ENCODE measurements at places on chromosomes 1 and 21.

DNA sequence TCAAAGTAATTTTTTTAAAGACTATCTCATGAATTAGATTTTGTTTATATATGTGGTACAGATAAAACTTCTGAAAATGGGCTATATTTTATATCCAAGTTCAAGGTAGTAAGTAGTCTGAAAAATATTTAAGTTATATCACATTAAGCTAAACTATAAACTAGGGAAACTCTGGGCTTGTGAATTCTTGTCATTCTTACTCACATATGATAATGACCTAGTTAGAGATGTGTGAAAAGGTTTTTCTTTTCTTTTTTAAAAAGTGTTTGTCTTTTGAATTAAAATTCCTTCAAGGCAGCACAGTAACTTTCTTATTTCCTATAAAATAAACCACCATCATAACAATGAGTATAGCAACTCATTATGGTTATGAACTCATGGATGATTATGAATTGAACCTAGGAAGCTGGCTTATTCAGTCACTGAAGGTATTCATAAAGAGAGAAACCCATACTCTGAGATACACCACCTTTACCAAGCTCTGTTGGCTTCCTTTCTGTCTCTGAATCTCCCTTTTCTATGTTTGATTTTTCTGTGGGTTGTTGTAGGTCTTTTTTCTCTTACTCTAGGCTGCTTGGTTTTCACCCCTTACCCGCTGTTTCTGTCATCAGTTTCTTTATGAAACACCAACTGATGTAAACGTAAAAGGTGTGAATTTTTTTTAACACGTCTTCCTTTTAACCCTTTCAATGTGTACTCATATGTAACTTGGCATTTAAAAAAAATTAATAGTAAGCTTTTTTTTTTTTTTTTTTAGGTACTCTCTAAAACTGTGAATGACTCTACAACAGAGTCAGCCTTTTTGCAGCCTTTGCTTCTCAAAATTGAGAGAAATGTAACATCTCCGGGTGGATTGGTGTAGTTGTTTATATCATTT lies 25.2 kb downstream of the IL12RB2 start:
- DNase-seq = no peak

GRCh38 chr1:161096015-161096414 lies 2.1 kb upstream of the KLHDC9 start:
- no peak for DNase-seq

DNA sequence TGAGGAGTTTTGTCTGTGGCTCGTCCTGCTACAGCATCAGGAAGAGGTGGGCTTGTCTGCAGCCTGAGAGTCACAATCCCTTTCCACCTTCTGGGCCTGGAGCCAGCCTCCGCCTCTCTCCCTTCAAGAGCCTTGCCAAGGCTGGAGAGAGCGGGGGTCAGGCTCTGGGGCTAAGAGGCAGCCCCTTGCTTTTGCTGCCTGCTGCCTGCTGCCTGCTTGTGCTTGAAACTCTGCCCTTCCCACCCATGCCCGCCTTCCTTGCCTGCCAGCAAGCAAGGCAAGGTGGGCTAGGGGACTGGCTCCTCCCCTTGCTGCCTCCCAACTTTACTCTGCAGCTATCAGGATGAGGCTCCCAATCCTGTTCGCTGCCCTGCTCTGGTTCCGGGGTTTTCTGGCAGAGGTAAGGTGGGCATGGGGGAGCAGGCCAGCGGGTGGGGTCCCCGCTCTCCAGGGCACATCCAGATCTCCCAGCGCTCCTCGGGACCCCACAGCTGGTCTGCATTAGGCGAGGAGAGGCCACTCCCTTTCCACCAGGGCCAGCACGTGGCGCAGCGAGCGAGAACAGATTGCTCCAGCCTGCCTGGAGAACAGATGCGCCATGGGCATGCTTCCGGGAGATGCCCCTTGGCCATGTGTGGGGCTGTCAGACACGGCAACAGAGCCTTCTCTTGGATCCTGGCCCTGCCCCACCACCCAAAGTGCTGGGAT lies 7.5 kb upstream of the PTPN7 start:
- peak; percentile 68 for DNase-seq

GRCh38 chr1:111795401-111795800 lies 39.7 kb downstream of the DDX20 start:
- DNase-seq = no peak

DNA sequence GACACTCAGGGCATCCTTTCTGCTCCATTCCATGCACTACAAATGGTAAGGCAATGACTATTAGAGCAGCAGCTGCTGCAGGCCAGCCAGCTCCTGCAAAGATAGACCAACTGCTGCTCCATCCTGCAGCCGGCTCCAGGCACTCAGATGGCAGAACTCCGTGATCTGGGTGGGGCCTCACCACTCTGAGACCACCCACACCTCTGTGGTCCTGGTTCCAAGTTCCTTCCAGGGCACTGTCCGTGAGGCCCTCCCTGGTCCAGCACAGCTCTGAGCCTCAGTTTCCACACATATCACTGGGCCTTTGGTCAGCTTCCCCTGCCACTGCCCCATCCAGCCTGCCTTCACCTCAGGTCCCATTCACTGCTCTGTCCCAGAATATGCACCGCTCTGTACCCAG lies 114.7 kb downstream of the DMRTB1 start:
- DNase-seq = no peak

GRCh38 chr1:84246213-84246612 lies 55.3 kb upstream of the SAMD13 start:
- no peak for DNase-seq

DNA sequence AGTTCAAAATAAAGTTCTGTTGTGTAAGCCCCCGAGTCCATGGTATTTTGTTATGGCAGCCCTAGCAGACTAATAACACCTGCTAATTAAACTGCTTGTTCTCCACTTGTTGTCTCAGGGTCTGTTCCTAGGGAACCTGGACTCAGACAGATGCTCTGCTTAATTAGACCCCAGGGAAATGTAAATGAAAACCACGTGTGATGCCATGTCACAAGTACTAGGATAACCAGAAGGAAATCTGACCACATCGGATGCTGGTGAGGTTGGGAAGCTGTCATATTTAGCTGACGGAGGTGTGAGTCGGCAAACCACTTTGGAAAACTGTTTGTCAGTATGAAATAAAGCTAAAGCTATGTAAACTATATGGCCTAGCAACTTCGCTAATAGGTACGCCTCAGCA lies 19.6 kb downstream of the EDN2 start:
- DNase-seq = no peak

DNA sequence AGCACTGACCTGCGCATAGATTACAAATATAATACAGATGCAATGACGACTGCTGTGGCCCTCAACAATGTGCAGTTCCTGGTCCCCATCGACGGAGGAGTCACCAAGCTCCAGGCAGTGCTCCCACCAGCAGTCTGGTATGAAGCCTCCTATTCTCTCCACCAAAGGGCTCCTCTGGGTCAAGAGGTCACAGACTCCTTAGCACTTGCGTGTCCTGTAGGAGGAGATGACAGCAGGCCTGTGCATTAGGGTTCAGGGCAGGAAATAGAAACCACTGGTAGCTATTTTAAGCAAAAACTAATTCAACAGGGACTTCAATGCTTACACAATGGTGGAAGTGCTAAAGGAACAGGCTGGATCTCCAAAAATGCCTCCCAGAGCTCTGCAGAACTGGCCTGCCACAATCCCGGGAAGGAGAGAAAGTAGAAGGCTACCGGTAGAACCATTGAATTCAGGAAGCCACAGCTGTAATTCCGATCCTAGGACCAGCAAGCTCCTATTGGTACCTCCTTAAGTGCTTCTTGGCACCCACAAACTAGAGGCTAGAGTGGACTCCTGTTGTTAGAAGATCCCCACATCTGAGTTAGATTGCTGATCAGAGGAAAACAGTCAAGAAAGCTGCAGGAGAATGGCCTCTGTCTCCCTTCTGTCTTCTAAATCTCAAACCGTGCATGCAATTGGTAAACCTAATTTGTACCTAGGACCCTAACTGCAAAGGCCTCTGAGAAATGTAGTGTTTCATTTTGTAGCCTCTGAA lies 12.7 kb upstream of the DYNLT5 start:
- DNase-seq = no peak

DNA sequence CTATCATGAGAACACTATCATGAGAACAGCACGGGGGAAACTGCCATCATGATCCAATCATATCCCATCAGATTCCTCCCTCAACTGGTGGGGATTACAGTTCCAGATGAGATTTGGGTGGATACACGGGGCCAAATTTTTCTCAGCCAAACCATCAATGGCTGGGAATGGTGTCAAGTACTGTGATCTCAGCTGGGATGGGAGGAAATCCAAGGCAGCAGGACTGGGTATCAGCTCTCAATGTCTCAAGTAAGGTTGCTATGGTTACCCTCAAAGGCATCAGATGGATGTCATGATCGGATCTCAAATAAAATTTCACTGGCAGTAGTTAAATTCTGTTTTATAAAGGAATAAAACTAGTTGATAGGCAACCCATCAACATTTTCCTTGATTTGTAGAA lies 399.0 kb downstream of the KCNT2 start:
- DNase-seq = no peak

GRCh38 chr1:230230273-230230672 lies 163.2 kb downstream of the GALNT2 start:
- DNase-seq = no peak
